Endothelial cell (in vitro differentiated cells): ENCODE measurements at places on chromosomes 5 and 9. TPM values are rescaled to one million over a fixed set of nuclear protein-coding genes. Genes with fewer than 3 reads are reported as not detected.

PCDHA1 gene
- total RNA-seq: 0.13 TPM

OR1J2 gene
- total RNA-seq: not detected

IRX4 gene
- 0.72 TPM for total RNA-seq

ZMYND19 gene
- 25.6 TPM for total RNA-seq
